ENCODE measurements at places on chromosomes 12 and 14.
A peak's percentile ranks its signal among the peaks of the same experiment; 100 is the strongest.

DNA sequence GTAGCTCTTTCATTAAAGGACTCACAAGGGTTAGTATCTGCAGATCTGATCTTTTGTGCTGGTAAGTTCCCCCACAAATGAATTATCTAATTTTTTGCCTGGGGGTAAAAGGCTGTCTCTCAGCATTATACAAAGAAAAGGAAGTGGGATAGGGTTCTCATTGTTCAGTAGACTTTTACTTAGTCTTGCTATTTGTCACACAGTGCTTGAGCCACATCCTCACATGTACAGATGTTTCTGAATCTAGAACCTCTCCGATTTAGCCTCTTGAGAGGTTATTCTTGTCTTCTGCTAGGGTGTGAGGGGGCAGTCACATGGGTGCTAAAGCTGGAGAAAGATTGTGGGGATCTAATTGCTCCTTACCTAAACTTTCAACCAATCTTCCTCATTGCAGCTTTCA, 93.0 kb downstream of the SLC41A2 start:
- no peak overlapping the region for H3K4me3 ChIP-seq
- DNase-seq: no peak
- peaks cover 2% of the 10 kb centered on the region for H3K27me3 ChIP-seq
- no peaks in the 10 kb centered on the region for H3K36me3 ChIP-seq
- no peak overlapping the region for H3K27ac ChIP-seq
- H3K4me1 ChIP-seq: peaks cover 12% of the 10 kb centered on the region

DNA sequence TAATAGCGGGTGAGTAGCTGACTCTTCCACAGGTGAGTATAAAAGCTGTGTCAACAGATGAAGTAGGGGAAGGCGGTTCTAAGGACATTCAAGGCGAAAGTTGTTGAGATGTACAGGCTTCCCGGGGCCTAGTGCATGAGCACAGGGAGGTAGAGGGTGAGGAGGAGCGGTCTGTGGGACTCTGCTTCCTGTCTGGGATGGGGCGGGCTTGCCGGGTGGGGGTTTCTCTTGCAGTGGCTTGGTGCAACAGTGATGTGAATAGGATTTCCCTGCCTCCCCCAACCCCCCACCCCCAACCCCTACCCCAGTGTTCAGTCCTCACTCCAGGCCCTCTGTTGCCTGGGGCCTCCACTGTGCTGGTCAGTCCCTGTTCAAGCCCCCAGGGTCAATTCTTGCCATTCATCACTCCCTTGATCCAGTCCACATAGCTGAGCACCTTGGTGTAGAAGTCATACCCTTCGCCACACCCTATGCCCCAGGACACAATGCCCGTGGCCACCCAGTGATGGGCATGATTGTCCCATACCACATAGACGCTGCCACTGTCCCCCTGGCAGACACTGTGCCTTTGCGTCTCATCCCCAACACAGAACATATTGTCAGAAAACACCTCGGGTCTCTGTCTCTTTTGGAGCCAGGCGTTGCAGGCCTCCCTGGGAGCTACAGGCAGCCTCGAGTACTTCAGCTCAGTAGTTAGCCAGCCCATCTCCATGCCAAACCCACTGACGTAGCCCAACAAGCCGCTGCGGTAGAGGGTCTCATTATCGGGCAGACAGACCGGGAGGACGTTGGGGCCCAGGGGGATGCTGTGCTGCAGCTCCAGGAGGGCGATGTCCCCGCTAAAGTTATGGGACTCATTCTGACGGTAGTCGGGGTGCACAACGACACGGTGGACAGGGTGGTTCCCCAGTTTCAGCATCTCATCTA, 4.0 kb upstream of the C1R start:
- no peak overlapping the region for H3K4me3 ChIP-seq
- peaks cover 20% of the 10 kb centered on the region for H3K36me3 ChIP-seq
- peaks cover 8% of the 10 kb centered on the region for H3K4me1 ChIP-seq
- no peak overlapping the region for H3K27ac ChIP-seq
- H3K27me3 ChIP-seq: peaks cover 3% of the 10 kb centered on the region

- no peak overlapping the region for H3K4me3 ChIP-seq
- no peaks in the 10 kb centered on the region for H3K36me3 ChIP-seq
- H3K27me3 ChIP-seq: peaks cover 11% of the 10 kb centered on the region
- no peak overlapping the region for H3K27ac ChIP-seq
- H3K4me1 ChIP-seq: peaks cover 3% of the 10 kb centered on the region
Measured at GRCh38 chr12:8894378-8894777, 19.9 kb upstream of the PHC1 start.

DNA sequence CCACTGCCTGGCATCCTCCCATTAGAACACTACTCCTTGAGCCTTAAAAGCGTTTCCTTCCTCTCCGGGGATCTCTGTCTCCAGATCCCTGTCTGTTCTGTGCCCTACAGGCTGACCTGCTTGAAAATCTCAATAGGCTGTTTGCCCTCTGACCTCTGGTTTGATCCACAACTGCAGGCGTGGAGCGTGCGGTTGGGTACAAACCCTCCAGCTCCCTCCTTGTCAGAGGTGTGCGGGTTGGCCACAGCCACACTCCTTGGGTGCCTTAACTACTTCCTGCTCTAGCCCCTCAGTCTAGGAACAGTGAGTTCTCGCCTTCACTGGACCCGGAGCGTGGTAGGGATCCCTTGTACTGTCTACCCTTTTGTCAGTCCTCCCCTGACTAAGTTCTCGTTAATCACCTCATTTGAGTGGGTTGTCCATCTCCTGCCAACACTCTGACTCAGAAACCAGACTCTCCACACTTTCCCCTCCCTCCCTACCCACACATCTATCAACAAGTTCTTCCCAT, 33.1 kb downstream of the CMKLR1 start:
- no peaks in the 10 kb centered on the region for H3K36me3 ChIP-seq
- peaks cover 18% of the 10 kb centered on the region for H3K27me3 ChIP-seq
- peaks cover 38% of the 10 kb centered on the region for H3K4me1 ChIP-seq
- DNase-seq: no peak
- H3K27ac ChIP-seq: peak overlapping the region; percentile 47
- H3K4me3 ChIP-seq: no peak overlapping the region

DNA sequence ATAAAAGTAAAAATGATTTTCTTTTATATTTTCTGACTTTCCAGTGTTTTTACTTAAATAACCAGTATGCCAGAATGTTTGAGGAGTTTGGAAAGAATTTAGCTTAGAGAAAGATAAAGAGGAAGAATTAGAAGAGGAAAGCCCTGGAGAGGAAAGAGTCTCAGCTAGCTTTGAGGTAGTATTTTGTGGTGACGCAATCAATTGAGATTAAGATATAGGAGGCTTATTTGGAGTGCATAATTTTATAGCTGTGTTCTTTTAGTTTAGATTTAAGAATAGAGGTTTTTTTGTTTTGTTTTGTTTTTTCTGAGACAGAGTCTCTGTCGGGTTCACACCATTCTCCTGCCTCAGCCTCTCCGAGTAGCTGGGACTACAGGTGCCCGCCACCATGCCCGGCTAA, 18.1 kb downstream of the CLEC2B start:
- no peak for DNase-seq
- H3K36me3 ChIP-seq: peaks cover 48% of the 10 kb centered on the region
- no peaks in the 10 kb centered on the region for H3K4me1 ChIP-seq
- peaks cover 17% of the 10 kb centered on the region for H3K27me3 ChIP-seq
- H3K4me3 ChIP-seq: no peak overlapping the region
- H3K27ac ChIP-seq: no peak overlapping the region

- peaks cover 2% of the 10 kb centered on the region for H3K4me1 ChIP-seq
- H3K27ac ChIP-seq: no peak overlapping the region
- DNase-seq: no peak
- no peaks in the 10 kb centered on the region for H3K27me3 ChIP-seq
- H3K4me3 ChIP-seq: no peak overlapping the region
- H3K36me3 ChIP-seq: no peaks in the 10 kb centered on the region
Measured at GRCh38 chr12:84704856-84705255, 207.7 kb downstream of the SLC6A15 start.

DNA sequence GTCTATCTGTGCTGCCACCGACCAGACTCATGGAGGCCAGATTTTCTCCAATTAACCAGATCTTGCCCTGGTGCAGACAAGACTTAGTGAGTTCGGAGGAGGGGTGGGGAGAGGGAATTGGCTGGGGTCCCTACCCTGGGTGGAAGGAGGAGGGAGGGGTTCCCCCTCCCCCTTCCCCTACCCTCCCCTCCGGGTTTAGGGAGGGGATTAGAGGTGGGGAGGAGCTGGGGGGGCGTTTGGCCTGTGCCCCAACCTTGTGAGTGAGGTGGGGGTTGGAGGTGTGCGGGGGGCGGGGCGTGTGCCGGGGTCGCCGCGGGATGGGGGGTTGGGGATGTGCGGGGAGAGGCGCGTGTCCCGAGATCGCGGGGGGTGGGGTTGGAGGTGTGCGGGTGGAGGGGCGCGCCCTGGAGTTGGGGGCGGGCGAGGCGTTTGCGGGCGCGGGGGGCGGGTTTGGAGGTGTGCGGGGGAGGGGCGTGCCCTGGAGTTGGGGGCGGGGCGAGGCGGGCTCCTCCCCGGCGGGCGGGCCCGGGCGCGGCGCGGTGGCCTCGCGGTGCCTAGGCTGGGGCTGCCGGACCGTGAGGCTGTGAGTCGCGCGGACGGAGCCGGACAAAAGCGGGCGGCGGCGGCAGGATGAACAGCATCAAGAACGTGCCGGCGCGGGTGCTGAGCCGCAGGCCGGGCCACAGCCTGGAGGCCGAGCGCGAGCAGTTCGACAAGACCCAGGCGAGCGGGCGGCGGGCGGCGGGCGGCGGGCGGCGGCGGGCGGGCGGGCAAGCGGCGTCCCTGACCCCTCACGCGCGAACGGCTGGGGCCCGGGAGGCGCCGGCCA, at the start of gene HIP1R:
HIP1R (plus strand) TSS at position 537 of the 829 bp plus-strand sequence; CDS start at position 631, 94 bp downstream.
- peak within 1 kb of the TSS; percentile 88 for H3K4me3 ChIP-seq
- H3K4me1 ChIP-seq: peaks cover 35% of the 10 kb centered on the region
- H3K27ac ChIP-seq: peak within 1 kb of the TSS; percentile 81
- peak; percentile 64 for DNase-seq

GRCh38 chr12:9625019-9625418, 17.3 kb upstream of the KLRB1 start:
- peaks cover 11% of the 10 kb centered on the region for H3K4me1 ChIP-seq
- no peak overlapping the region for H3K4me3 ChIP-seq
- H3K27ac ChIP-seq: no peak overlapping the region
- peaks cover 62% of the 10 kb centered on the region for H3K36me3 ChIP-seq
- DNase-seq: no peak
- H3K27me3 ChIP-seq: peaks cover under 1% of the 10 kb centered on the region

DNA sequence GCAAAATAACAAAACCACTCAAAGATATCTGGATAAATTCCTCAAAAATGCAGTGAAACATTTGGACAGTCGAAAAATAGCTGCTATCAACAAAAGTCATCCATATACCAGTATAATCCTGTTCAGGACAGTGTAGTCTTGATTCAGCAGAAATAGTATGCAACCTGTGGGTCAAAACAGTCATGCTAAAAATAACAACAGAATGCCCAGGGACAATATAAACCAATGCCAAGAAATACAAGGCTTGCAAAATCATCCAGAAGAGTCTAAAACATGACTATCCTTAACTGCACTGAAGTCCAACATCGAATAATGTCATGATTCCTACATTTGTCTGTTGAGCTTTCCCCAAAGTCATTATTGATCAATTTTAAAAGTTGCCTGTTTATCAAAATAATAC, 425.9 kb downstream of the FSCB start:
- DNase-seq: no peak
- H3K4me3 ChIP-seq: no peak overlapping the region
- no peaks in the 10 kb centered on the region for H3K27me3 ChIP-seq

DNA sequence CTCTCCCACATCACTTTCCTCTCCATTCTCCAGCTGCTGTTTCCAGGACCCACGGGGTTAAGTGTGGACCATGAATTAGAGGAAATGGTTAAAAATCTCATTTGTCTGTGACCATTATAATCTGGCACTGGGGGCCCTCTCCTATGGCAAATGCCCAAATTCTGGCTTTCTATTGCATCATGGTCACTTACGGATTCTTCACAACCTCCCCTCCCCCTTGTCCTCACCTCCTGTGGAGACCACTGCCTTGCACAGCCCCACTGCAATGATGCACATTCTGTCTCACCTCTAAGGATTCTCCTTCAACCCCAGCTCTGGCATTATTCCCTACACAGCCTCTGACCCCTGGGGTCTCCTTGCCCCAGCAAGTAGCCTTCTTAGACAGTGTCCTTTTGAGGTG, 18.9 kb downstream of the BCAT1 start:
- H3K4me1 ChIP-seq: peaks cover 3% of the 10 kb centered on the region
- no peak for DNase-seq
- H3K27me3 ChIP-seq: peaks cover 15% of the 10 kb centered on the region
- H3K4me3 ChIP-seq: no peak overlapping the region
- H3K27ac ChIP-seq: no peak overlapping the region

GRCh38 chr14:75427126-75427481, 718 bp upstream of the JDP2 start:
- peak overlapping the region; percentile 2 for H3K27ac ChIP-seq
- peaks cover 39% of the 10 kb centered on the region for H3K27me3 ChIP-seq
- H3K4me3 ChIP-seq: peak overlapping the region; percentile 53
- DNase-seq: no peak
- no peaks in the 10 kb centered on the region for H3K36me3 ChIP-seq

- H3K27me3 ChIP-seq: no peaks in the 10 kb centered on the region
- H3K4me1 ChIP-seq: no peaks in the 10 kb centered on the region
- DNase-seq: no peak
Measured at GRCh38 chr12:121765573-121765972, 27.9 kb downstream of the RHOF start.

DNA sequence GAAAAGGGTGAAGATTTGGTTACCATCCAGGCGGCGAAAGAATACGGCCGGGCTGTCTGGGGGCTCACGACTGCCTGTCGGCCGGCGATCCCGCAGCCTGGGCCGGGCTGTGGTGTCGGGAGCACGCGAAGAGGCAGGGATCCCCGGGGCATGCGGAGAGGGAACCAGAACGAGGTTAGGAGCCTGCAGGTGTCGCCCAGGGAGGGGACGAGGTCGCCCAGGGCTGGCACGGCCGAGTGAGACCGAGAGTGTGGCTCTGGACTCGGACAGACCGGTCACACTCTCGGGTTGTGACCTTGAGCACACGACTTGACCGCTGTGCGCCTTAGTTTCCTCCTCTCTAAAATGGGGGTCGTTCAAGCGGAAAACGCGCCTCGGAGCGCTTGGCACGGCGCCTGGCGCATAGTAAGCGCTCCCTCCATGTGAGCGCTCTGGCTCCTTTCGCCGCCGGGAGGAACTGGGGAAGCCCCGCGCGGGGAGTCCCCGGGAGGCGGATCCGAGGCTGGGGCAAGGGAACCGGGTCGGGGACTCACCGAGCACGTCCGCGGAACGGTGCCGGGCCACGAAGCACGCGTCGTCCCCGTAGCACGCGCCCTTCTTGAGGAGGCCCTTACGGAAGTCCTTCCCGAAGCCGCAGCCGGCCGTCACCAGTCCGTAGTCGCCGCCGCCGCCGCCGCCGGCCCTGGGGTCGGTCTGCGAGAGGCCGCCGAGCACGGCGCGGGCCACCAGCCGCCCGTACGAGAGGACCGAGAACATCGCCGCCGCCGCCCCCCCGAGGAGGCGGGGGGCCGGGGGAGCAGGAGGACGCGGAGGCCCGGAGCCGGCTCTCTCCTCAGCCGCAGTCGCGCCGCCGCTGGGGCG, 612 bp downstream of the PPTC7 start:
- peak overlapping the region; percentile 83 for H3K27ac ChIP-seq
- peak; percentile 73 for DNase-seq
- peaks cover 73% of the 10 kb centered on the region for H3K4me1 ChIP-seq
- no peaks in the 10 kb centered on the region for H3K27me3 ChIP-seq
- peaks cover 25% of the 10 kb centered on the region for H3K36me3 ChIP-seq
